Activated T-helper 2 cell treated with anti-CD3 and anti-CD28 coated beads, Interferon-gamma antibody, Interleukin-2, Interleukin-4, amounts not matched to agents 10 μg/mL and 5 μg/mL and 100 μg/mL, durations not matched to agents 14 hours and 24 hours and 36 hours (primary cell): ENCODE measurements at places on chromosomes 6 and 20. TPM values are rescaled to one million over a fixed set of nuclear protein-coding genes. Genes with fewer than 3 reads are reported as not detected.

GRCh38 chr6:45428727-45429126 is 51.0 kb upstream of the SUPT3H start:
- no peak for DNase-seq
- peaks cover 64% of the 10 kb centered on the region for H3K4me1 ChIP-seq
- H3K27me3 ChIP-seq, result no peaks in the 10 kb centered on the region

DNA sequence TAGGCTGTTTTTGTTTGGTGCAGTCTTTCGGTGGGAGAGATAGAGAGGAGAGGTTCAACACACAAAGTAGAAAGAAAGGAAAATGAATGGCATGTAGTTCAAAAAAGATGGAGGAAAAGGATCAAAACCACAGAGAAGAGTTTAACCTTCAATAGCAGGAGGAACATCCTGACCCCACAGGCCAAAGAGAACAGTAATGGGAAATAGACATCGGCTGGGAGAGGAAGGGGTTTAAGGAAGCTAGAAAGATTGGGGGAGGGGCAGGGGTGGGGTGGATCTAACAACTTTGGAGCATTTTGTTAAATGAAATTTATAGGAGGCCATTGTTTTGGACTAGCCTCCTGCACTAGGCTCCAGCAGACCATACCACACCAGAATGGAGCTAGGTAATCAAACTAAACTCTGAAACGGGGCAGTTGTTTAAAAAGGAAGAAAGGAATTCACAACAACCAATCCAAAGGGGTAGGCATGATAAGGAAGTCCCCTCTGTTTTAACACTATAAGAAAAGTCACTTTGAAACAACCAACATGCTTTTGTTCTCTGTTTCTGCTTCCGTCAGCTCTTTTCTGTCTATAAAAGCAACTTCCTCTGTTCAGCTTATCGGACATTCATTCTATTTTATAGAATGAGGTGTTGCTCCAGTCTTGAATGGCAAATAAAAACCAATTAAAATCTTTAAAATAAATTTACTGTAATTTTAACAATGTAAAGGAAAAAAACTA is 82.6 kb downstream of the EPB41L2 start:
- H3K27me3 ChIP-seq, result no peaks in the 10 kb centered on the region
- H3K4me1 ChIP-seq, result peaks cover under 1% of the 10 kb centered on the region
- H3K36me3 ChIP-seq, result no peaks in the 10 kb centered on the region
- no peak overlapping the region for H3K27ac ChIP-seq
- no peak overlapping the region for H3K4me3 ChIP-seq

DNA sequence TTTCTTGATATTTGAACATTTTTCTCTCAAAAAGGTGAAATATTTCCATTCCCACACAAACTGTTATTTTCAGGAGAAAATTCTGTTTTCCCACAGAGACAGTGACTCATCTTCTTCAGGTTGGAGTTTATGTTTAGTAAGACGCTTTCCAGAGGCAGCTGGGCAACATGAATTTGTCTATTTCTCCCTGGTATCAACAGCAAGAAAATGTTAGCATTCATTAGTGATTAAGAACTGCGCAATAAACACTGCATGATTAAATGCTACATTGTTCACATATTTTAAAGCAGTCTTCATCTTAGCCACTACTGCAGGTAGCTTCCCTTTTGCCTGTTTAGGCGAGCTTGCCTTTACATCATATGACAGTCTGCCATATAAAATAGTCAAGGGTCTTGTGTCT is 295.7 kb downstream of the C6orf118 start:
- DNase-seq, result no peak
- H3K27ac ChIP-seq, result no peak overlapping the region
- no peaks in the 10 kb centered on the region for H3K36me3 ChIP-seq

DNA sequence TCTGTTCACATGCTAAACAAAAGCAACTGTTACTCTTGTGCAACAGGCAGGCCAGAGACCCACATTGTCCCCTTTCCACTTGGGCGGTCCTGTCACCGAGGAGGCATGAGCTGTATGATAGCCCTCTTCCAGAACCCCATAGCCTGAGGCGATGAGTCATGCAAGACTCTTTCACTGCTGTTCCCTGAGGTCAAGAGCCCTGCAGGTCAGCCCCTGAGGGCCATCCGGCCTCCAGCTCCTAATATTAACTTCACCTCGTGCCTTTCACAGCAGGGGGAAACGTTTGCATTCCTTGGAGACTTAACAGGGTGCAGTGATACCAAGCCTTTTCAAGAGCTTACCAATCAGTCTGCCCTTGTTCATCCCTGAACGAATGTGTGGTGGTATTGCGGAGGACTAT is 253.3 kb upstream of the ECI2 start:
- no peaks in the 10 kb centered on the region for H3K4me1 ChIP-seq
- no peaks in the 10 kb centered on the region for H3K27me3 ChIP-seq
- H3K4me3 ChIP-seq, result no peak overlapping the region
- H3K36me3 ChIP-seq, result peaks cover 3% of the 10 kb centered on the region
- no peak overlapping the region for H3K27ac ChIP-seq

- peak; percentile 19 for DNase-seq
- peak overlapping the region; percentile 8 for H3K27ac ChIP-seq
- no peaks in the 10 kb centered on the region for H3K27me3 ChIP-seq
- peaks cover 22% of the 10 kb centered on the region for H3K36me3 ChIP-seq
- H3K4me3 ChIP-seq, result peak overlapping the region; percentile 54
- H3K4me1 ChIP-seq, result peaks cover 65% of the 10 kb centered on the region
Measured at GRCh38 chr6:7112741-7113313, 5.1 kb downstream of the RREB1 start.

DNA sequence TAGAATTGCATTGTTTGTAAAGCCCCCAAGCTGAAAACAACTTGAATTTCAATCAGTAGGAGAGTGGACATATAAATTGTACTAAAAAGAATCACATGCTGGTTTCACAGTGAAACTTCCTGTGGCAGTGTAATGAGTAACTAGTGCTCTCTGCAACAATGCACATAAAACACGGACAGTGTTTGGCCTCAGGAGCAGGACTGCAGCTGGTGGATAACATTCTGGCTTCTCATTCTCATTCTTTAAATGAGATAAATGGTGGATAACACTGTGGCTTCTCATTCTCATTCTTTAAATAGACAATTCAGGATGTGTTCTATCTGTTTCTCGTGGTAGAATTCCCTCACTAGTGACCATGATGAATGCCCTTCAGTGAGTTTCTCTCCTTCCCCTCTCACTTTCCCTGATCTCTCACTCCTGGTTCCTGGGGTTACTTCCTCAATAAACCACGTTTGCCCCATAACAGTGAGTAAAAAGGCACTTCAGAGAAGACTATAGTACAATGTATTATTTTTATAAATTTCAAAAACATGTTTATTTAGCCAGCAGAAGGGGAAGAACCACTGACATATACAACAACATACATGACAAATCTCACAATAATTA is 59.9 kb downstream of the SLC22A2 start:
- no peak for DNase-seq
- H3K27me3 ChIP-seq, result peaks cover 11% of the 10 kb centered on the region
- H3K36me3 ChIP-seq, result no peaks in the 10 kb centered on the region

The SLC17A3 gene
- 1.6 TPM in 2 replicates for total RNA-seq

DNA sequence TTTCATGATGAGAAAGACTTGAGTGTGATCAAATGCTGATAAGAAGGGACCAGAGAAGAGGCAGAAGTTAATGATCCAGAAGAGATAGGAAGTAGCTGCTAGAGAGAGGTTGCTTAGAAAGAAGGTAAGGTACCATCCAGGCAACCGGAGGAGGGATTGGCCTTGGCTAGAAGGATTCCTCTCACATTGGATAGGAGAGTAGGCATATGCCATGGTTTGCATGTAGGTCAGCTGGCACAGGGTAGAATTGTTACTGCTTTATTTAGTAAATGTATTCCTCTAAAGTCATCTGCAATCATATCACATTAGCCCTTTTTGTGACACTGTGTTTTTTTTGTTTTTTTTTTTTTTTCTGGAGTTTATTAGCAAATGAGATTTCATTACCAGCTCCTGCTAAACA is 580.9 kb upstream of the FLRT3 start:
- no peaks in the 10 kb centered on the region for H3K36me3 ChIP-seq
- H3K27ac ChIP-seq, result no peak overlapping the region
- H3K4me3 ChIP-seq, result no peak overlapping the region
- no peaks in the 10 kb centered on the region for H3K4me1 ChIP-seq
- no peak for DNase-seq

GRCh38 chr6:91013511-91013910 is 426.6 kb upstream of the MAP3K7 start:
- DNase-seq, result no peak
- no peak overlapping the region for H3K4me3 ChIP-seq
- H3K36me3 ChIP-seq, result no peaks in the 10 kb centered on the region
- H3K27me3 ChIP-seq, result no peaks in the 10 kb centered on the region
- no peaks in the 10 kb centered on the region for H3K4me1 ChIP-seq

The HSF2 gene
- total RNA-seq, result 14.3 and 15.0 TPM in 2 replicates

DNA sequence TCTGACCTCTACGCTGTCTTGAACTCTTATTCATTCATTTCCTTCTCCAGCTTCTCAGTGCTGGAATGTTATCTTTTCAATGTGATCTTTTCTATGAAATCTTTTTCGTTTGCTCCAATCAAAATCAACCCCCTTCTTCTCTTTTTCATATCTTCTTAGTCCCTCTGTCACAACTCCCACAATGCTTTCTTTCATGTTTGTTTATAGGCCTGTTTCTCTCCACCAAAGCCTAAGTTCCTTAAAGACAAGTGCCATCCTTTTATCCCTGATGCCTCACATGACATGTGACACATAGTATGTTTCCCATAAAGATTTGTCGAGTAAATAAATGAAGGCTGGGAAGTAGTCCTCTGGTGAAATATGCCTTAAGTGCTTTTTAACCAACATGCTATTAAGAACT is 38.1 kb downstream of the CRYBG1 start:
- peaks cover 22% of the 10 kb centered on the region for H3K27me3 ChIP-seq
- H3K36me3 ChIP-seq, result no peaks in the 10 kb centered on the region
- H3K4me3 ChIP-seq, result no peak overlapping the region
- no peak for DNase-seq
- H3K4me1 ChIP-seq, result no peaks in the 10 kb centered on the region

The NDUFAF5 gene
- 33.3 and 36.1 TPM in 2 replicates for total RNA-seq

- no peak overlapping the region for H3K4me3 ChIP-seq
- H3K36me3 ChIP-seq, result no peaks in the 10 kb centered on the region
- H3K27ac ChIP-seq, result no peak overlapping the region
- H3K4me1 ChIP-seq, result no peaks in the 10 kb centered on the region
- H3K27me3 ChIP-seq, result peaks cover 3% of the 10 kb centered on the region
- no peak for DNase-seq
Measured at GRCh38 chr20:57459278-57459677, 65.7 kb downstream of the CTCFL start.

DNA sequence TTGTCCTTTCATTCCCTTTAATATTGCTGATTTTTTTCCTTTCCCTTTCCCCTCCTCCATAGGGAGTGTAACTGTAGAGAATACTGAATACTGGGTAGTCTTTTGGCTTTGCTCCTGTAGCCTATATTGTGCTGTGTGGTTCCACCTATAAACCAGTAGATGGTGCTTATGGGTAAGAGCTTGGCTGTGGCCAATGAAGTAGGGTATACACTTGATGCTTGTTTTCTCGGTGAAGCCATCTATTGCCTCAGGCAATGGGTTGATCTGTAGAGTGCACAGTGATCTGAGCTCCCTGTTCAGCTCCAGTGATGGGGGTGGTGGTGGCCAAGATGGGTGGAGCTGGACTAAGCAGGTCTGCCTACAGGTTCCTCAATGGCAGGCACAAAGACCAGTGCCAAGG is 203.3 kb upstream of the IMPG1 start:
- H3K36me3 ChIP-seq, result no peaks in the 10 kb centered on the region
- H3K27me3 ChIP-seq, result no peaks in the 10 kb centered on the region
- DNase-seq, result no peak
- no peak overlapping the region for H3K4me3 ChIP-seq

The MCHR2 gene
- total RNA-seq, result not detected in 2 replicates

The PAK5 gene
- not detected in 2 replicates for total RNA-seq

The ARFGEF3 gene
- total RNA-seq, result 0.48 and 0.55 TPM in 2 replicates

The HECA gene
- total RNA-seq, result 33.6 and 36.9 TPM in 2 replicates

The HAO1 gene
- not detected in 2 replicates for total RNA-seq

DNA sequence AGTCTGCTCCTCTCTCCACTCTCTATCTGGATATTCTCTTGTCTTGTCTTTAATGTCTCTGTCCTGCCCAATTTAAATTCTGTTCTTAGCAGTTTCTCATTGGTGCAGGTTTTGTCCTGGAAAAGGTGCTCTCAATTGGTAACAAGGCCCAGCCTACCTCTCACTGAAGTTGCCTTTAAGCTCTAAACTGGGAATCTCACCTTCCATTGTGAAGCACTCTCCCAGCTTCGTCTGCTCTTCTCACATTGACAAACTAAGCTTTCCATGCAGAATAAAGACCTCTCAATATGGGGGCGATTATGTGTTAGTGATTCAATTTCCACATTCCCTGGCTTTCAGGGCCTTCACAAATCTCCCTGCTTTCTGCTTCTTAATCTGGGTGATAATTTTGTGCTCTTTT is 1712.2 kb downstream of the GRIK2 start:
- no peak overlapping the region for H3K27ac ChIP-seq
- no peaks in the 10 kb centered on the region for H3K27me3 ChIP-seq
- no peaks in the 10 kb centered on the region for H3K4me1 ChIP-seq
- no peak for DNase-seq
- H3K4me3 ChIP-seq, result no peak overlapping the region

DNA sequence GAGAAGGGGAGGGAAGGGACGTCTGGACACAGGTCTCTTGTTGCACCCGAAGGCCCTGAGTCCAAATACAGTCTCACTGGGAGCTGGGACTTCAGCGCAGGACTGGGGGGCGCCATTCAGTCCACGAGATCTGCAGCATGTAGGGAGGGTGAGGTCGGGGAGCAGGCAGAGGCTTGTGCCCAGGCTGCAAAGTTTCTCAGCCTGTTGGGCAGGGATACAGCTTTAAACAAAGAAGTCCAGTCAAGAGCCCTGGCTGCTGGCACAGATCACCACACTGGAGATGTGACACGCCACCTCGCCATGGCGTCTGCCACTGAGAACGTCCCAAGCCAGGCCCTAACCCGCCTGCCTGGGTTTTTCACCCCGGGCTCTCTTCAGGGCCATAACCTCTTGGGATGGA is 256.6 kb downstream of the DLL1 start:
- H3K27me3 ChIP-seq, result no peaks in the 10 kb centered on the region
- no peak overlapping the region for H3K27ac ChIP-seq
- DNase-seq, result no peak
- no peak overlapping the region for H3K4me3 ChIP-seq
- no peaks in the 10 kb centered on the region for H3K36me3 ChIP-seq

The SUMO4 gene
- 7.7 and 7.8 TPM in 2 replicates for total RNA-seq

The CST5 gene
- not detected in 2 replicates for total RNA-seq

The LBP gene
- total RNA-seq, result not detected in 2 replicates

- H3K4me3 ChIP-seq, result peak overlapping the region; percentile 82
- no peak for DNase-seq
- peak overlapping the region; percentile 40 for H3K27ac ChIP-seq
- no peaks in the 10 kb centered on the region for H3K27me3 ChIP-seq
- H3K4me1 ChIP-seq, result peaks cover 11% of the 10 kb centered on the region
Measured at GRCh38 chr20:25389401-25389857, 1.2 kb downstream of the ABHD12 start.

The NMBR gene
- not detected in 2 replicates for total RNA-seq

GRCh38 chr20:52439375-52439774 is 247.8 kb upstream of the ZFP64 start:
- no peak overlapping the region for H3K4me3 ChIP-seq
- H3K27ac ChIP-seq, result no peak overlapping the region
- H3K27me3 ChIP-seq, result no peaks in the 10 kb centered on the region
- H3K36me3 ChIP-seq, result no peaks in the 10 kb centered on the region
